ENCODE measurements at places on chromosomes 3 and 15.

- DNase-seq: no peak
Measured at GRCh38 chr3:68045976-68046375, 391.6 kb upstream of the SUCLG2 start.

- DNase-seq: no peak
Measured at GRCh38 chr3:184821034-184821433, 9.1 kb downstream of the VPS8 start.

DNA sequence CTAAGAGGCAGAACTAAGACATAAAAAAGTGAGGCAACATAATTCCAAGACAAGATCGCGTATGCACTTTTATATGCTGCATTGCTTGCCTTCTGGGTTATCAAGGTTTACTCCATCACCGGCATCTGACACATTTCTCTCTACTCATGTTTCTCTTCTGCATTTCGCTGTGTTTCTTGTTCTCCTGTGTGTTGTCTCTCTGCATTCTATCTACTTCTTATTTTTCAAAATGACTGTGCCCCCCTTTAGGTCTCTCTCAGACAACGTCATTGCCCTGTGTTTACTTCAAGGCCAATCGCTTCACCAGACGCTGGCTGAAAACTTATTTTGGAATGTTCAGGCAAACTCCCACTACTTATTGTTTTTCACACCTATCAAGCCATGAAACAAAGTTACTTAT is 280.4 kb downstream of the KCNH8 start:
- DNase-seq: no peak

- no peak for DNase-seq
Measured at GRCh38 chr3:65526656-65527055, 512.1 kb downstream of the MAGI1 start.

- no peak for DNase-seq
Measured at GRCh38 chr3:37808656-37809055, 53.0 kb upstream of the CTDSPL start.

DNA sequence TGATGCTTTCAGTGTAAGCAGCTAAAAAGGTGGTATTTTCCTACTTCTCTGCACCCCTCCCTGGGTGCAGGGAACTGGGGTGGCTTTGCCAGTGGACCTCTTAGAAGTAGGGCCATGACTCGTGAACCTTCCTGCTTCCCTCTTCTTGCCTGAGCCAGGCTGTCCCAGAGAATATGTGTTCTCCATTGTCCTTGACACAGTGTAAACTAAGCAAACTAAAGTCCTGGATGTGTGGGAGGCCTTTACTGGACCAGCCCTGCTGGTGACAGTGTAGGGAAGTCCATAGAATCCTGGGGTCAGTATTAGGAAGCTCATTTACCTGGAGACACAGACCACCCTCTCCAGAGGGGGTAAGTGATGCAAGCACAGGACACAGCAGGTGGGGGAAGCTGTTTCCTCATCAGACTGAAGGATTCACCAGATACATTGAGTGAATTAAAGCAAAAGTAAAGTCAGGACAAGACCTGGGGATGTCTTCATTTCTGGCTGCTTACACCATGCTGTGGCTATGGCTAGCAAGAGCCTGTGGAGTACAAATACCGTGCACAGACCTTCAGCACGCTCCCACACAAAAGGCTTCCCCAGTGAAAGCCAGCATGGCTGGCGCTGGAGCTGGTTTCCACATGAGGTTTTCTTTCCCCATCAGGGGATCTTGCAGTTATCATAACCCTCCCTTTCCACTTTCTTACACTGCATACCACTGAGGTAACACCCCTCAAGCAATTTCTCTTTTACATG is 64.8 kb upstream of the LPP start:
- no peak for DNase-seq

DNA sequence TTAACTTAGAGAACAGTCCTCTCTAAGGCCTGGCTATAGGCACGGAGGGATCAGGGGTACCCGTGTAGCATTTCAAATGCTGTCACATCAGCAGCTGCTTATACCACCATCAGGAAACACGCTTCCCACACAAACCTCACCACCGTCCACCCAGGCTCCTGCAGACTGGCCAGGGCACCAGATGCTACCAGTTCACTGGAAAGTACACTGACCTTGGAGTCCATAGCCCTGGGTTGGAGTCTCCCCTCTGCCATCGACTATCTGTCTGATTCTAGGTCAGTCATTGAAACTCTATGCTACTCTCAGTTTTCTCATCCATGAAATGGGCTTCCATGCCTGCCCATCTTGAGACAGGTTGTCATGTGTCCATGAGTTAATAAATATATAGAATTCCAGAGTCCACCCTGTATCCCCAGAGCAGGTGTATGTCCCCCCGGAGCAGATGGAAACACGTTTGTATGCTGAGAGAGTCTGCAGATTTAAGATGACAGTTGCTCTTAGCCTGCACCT is 156.0 kb upstream of the SMAD3 start:
- DNase-seq: no peak

GRCh38 chr3:190384309-190384756 is 3.6 kb upstream of the CLDN16 start:
- peak; percentile 67 for DNase-seq

GRCh38 chr3:53147903-53148400 is 13.1 kb upstream of the PRKCD start:
- no peak for DNase-seq

DNA sequence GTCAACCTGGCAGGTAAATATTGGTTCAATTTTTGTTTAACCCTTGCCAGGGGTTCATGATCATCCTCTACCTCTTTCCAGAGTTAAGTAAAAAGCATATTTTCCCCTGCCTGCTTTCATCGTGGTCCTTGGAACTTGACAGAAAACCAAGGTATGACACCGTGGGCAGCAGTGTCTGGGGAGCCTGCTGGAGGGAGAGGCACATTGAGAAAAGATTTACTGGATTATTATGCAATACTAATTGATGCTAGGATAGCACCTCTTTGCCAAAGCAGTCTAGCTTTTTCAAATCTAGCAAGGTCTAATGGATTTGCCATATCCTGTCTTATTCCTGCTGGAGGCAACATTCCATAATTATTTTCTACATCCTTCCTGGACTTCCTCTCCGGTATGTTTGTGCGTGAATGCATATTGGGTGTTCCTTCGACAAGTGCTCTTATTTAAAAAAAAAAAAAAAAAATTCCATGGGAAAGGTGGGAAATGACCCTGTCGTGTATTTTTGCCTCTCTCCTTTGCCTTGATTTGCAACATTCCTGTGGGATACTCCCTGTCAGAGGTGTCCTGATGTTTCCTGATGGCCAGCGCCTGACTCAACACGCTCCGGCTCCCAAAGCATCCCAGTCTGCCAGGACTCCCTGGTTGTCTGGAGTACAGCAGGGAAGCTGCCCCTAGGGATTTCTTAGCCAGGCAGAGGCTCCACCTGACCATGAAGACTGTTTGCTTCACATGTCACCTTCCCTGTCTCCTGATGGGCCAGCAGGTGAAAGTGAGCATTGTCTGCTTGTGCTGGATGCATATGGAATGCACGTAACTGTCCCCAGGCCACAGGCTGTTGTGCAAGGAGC is 6.3 kb downstream of the BHLHE40 start:
- DNase-seq: peak; percentile 68

DNA sequence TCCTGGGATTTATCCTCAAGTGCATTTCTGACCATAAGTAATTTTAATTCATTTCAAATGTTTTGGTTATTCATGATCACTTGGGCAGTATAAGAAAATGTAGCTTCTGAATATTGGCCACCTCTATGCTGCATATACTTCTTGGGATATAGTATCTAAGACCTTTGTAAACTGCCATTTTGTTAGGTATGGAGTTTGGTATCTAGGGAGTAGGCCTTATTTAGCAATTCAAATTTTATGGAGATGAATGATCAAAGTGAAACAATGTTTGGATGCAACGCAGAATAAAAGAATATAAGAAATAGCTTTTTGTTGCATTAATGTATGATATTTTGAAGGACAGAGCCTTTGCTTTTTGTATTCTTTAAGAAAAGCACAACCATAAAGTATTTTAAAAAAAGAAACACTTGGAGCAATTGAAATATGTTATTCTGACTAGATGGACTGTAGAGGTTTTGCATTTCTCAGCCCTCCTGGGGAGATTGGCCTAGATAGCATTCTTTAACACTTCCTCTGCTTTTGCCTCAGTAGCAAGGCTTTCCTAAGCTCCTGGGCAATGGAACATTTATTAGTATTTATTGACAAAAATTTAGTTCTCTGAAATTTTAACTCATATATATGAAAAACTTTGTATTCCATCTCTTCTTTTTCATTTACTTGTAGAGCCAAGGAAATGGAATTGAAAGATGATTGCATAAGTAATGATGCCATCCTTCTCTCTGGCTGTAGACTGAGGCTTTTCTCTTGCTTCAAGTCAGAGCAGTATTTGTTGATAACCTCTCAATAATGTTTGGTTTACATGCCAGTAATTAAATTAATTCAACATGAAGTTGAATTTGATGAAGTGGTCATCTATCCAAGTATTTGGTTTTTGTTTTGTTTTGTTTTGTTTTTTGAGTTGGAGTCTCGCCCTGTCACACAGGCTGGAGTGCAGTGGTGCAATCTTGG is 61.8 kb upstream of the UTS2B start:
- DNase-seq: no peak

DNA sequence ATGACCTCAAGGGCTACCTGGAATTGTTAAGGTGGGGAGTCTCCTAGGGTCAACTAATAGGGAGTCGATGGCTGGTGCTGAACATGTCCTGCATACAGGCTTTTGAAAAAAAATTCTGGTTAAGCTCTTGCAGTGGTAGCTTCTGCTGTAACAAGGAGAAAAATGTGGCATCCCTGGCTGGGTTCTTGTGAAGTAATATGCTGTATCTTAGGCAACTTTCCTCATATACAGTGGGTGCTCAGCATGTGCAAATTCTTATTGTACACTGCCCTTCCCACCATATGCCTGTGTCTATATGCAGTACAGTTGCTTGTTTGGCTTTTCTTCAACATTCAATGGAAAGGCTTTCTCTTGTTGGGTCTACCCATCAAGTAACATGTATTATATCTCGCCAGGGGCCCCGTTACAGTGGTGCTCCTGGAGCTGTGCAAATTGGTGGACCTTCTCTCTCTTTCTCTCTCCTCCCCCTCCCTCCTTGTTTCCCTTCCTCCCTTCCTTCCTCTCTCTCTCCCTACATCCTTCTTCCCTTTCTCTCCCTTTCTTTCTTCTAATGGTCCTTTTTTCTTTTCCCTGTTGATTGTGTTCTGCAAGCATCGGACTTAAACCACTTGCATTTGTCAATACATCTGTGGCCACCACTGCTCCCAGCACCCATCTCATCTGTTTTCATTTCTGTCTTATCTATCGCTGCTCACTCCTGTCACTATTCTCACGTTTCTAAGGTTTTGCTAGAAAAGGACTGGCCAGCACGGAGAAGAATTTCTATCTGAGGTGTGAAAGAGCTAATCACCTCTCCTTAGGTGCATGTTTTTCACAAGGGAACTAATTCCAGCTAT is 35.2 kb downstream of the TGFBR2 start:
- DNase-seq: no peak

- DNase-seq: no peak
Measured at GRCh38 chr15:73681063-73681462, 3.1 kb upstream of the CD276 start.

DNA sequence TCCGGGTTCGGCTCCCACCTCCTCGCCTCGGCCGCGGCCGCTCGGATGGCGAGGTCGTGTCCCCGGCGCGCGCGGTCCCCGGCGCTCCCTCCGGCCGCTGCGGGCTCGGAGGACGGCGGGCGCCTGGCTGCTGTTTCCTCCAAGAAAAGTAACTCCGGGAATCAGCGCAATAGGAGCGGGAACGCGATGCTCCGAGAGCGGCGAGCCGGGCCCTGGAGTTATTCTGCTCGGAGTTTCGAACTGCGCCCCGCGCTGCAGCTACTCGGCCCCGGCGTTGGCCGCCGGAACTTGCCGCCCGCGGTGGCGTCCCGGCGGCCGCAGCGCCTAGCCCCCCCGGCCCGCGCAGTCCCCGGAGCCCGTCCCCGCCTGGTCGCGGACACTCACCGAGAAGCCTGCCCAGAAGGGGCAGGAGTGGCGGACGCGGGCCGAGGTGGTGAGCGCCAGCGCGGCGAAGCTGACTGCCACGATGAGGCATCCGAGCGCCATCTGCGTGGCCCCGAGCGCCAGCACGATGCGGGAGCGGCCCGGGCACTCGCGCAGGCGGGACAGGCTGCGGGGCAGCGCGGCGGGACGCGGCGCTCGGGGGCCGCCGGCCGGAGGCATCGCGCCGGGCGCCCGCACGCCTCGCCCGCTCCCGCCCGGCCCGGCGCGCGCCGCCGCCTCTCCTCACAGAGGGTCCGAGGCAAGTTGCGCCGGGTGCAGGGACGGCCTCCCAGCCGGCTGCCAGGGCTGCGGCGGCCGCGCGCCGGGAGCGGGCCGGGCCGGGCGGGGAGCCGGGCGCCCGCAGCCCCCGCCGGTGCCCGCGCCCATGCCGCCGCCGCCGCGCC is 251.9 kb downstream of the TJP1 start:
- DNase-seq: no peak

GRCh38 chr3:127865941-127866340 is 43.6 kb upstream of the MGLL start:
- DNase-seq: peak; percentile 25

GRCh38 chr3:39960515-39961191 is 151.2 kb downstream of the MYRIP start:
- no peak for DNase-seq

- DNase-seq: no peak
Measured at GRCh38 chr3:291646-292436, 95.3 kb downstream of the CHL1 start.

GRCh38 chr3:65568497-65568896 is 470.2 kb downstream of the MAGI1 start:
- no peak for DNase-seq

DNA sequence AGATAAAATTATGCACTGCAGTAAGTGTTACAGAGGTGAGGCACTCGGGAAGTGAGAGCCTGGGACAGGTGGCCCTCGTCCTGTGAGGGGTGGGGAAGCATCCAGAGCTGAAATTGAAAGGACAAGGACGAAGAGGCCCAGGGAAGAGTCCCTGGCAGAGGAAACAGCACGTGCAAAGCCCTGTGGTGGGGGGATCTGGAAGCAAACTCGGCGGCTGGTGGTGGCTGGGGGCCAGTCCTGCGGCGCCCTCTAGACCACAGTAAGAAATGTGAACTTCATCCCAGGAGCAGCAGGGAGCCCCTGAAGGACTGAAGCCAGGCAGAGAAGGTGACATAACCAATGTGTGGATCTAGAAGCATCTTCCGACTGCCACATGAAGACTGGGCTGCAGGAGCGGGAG is 42.8 kb downstream of the GRIP2 start:
- no peak for DNase-seq

Data from RWPE1 (cell line).